ENCODE measurements at places on chromosomes 3 and 15. TPM values are rescaled to one million over a fixed set of nuclear protein-coding genes. Genes with fewer than 3 reads are reported as not detected.

Gene PLOD2
- 37.7 TPM for total RNA-seq

Gene PLS1
- total RNA-seq, result 10.5 TPM

- DNase-seq, result no peak
These were observed 132.1 kb downstream of the DOCK3 start for GRCh38 chr3:50806806-50807205.

- no peak for DNase-seq
These were observed 126.6 kb downstream of the ADAM10 start for GRCh38 chr15:58622877-58623276.

Gene BTLA
- not detected for total RNA-seq

GRCh38 chr3:136751316-136752171, 634 bp downstream of the STAG1 start:
- DNase-seq, result peak; percentile 81

Data from SK-MEL-5 (cell line).